ENCODE measurements at places on chromosomes 6 and 20. TPM values are rescaled to one million over a fixed set of nuclear protein-coding genes. Genes with fewer than 3 reads are reported as not detected.
A peak's percentile ranks its signal among the peaks of the same experiment; 100 is the strongest.

- DNase-seq = no peak
Measured at GRCh38 chr20:37385176-37385575, 39.2 kb downstream of the SRC start.

DNA sequence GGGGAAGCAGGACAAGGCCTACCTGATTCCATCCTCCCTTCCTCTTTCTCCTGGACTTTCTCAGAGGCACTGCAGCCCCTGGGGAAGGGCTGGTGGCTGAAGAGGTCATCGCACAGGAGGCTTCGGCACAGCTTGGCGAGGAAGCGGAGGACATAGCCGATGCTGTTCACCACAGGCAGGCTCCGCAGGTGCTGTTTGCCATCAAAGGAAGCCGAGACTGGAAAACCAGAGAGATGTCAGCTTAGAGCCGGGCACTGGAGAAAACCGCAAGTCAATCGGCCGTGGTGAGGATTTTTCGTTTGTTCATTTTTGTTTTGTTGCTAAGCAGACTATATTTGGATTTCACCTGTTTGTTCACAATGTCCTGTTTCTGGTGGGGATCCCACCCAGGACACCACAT is 79.2 kb downstream of the SCML4 start:
- DNase-seq = no peak

DNA sequence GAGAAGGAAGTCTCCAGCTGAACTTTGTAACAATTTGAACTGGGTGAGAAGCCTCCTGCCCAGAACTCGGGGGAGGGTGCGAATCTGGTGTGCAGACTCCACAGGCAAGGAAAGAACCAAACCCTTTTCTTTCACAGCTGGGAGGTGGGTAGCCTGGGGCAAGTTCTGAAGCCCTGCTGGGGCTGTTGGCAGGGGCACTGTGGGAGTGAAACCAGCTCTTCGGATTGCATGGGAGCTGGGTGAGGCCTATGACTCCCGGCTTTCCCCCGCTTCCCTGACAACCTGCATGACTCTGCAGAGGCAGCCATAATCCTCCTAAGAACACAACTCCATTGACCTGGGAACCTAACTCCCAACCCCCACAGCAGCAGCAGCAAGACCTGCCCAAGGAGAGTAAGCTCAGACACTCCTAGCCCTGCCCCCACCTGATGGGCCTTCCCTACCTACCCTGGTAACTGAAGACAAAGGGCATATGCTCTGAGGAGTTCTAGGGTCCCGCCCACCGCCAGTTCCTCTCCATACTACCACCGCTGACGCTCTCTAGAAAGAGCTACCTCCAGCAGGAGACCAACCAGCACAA is 37.5 kb downstream of the SOD2 start:
- DNase-seq = no peak

DNA sequence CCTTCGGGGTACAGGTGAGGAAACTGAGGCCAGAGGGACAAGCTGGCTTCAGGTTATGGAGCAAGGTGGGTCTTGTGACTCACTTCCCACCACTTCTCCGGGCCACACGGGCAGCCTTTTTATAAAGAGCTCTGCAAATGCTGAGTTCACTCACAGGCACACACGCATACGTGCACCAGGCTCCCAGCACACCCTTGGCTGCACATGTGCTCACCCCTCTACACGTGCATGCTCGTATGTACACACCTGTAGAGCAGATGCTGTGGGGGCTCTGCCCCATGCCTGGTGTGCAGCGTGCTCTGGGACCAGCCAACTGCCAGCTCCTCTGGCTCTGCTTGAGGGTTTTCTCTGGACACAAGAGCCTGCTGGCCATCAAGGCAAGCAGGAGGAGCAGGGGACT is 29.1 kb downstream of the VSTM2L start:
- no peak for DNase-seq

EFHC1 gene
- polyA plus RNA-seq = 17.0 TPM

DNA sequence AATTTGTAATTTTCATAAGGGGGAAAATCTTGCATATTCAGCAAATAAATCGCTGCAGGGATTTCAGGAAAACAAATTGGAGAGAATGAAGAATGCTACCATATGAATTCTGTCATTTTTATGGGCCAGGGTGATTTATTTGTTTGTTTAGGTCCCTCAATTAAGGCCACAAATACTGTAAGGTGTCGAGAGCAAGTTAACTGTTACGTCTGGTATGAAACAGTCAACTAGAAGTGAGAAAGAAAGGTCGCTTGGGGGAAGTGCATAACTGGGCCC is 166.9 kb upstream of the TSHZ2 start:
- no peak for DNase-seq

DNA sequence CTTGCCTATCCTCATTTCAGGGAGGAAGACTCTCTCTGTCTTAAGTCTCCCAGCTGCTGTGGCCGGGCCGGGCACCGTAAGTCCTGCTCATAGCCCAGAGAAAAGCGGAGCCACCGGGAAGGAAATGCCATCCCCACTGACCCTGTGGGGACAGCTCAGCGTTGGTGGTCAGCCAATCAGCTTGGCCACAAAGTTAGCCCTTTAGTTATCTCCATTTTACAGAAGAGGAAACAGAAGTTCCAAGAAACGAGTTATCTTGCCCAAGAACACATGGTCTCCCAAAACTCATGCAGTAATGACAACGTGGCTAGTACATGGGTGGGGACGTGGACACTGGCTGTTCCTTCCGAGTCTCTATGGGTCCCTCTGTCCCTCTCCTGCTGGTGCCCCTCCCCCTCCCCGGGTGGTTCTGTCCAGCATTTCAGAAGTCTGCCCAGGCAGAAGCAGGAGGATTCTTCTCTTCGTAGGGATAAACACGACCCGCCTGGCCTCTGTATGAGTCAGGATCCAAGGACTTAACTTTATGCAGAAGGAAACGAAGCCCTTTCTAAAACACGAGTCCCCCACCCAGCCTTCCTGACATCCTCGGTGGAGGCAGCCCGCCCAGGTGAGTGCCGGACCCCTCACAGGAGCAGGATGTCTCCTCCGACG is 273.8 kb downstream of the CDH4 start:
- DNase-seq = no peak

DNA sequence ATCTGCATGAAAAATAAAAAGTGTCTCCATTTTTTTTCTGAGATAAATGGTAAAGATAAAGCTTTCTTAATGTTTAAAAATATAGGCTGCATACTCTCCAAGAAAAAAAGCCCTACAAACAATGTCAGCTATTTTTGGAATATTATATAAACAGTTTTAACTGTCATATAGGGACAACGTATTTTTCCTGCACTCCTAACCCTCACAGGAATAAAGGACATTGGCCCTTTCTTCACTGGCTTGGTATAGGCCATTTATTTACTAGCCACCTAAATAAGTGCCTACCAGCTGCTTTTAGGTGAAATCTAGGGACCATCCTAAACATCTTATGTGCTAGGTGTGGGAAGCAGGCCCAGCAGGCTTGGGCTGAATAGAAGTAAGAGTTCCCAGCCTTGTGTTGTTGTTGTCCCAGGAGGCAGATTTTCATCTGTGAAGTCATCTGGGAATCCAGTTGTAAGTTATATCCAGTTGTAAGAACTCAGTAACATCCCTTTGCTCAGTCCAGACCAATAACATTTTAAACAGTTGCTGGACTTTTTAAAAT is 21.3 kb downstream of the FOXO3 start:
- no peak for DNase-seq

DNA sequence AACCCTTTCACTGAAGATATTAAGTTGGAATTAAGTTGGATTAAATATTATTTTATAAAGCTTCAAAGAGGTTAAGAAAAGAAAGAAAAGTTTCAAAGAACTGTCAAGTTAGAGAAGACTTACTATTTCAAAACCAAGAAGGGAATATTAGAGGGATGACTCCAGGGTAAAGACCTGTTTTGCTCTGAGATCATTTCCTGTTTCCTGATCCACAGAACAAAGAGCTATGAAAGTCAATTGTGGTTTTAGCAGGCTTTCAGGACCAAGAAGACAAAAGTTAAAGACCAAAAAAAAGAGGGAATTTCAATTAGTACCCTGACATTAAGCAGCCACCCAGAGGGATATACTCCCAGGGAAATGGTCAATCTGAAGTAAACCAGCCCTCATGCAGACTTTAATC is 19.4 kb downstream of the ESF1 start:
- DNase-seq = no peak

GRCh38 chr6:138115201-138115600 is 8.0 kb upstream of the PERP start:
- no peak for DNase-seq

DNA sequence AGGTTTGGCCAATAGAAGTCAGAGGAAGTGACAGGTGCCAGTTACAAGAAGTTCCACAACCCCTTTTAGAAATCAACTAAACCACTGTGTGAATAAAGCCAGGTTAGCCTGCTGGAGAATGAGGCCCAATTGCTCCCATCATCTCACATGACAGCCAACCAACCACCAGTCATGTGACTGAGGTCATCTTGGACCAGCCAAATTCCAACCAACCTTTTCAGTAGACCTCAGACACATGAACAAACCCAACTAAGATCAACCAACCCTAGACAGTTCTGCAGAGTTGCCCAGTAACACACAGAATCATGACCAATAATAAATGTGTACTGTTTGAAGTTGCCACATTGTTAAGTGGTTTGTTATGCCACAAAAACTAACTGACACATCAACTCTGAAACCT is 44.6 kb upstream of the GGTLC1 start:
- DNase-seq = no peak

- DNase-seq = no peak
Measured at GRCh38 chr6:97189767-97190166, 93.2 kb downstream of the MMS22L start.

OR2H1 gene
- polyA plus RNA-seq = not detected

DNA sequence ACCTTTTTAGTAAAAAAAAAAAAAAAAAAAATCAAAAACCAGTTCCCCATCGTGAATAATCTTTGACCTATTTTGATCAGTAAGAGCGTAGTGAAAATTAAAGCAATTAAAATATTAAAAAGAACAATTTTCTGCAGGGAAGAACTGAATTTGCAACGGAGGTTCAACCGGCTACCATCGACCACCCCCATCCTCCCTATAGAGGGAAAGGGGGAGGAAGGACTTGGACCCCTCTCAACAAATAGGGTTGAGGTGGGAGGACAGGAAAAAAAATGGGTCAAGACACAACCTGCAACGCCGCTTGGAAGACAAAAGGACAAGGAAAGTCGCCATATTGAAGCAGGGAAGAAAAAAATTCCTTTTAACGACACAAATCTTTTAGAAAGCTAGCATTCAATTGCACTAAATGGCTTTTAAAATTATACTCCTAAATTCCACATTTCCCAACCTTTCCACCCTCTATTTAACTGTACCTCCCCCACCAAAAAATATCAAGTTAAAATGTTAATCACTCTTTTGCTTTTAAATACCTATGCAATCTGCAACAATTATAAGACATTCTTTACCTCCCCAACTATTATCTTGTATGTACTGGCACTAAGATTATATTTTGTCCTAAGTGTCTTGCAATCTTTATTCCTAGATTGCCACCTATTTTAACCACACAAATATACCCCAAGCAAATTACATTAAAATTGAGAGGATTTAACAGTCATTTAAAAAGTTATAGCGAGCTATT is 1.7 kb downstream of the PPP1R10 start:
- peak; percentile 81 for DNase-seq

DNA sequence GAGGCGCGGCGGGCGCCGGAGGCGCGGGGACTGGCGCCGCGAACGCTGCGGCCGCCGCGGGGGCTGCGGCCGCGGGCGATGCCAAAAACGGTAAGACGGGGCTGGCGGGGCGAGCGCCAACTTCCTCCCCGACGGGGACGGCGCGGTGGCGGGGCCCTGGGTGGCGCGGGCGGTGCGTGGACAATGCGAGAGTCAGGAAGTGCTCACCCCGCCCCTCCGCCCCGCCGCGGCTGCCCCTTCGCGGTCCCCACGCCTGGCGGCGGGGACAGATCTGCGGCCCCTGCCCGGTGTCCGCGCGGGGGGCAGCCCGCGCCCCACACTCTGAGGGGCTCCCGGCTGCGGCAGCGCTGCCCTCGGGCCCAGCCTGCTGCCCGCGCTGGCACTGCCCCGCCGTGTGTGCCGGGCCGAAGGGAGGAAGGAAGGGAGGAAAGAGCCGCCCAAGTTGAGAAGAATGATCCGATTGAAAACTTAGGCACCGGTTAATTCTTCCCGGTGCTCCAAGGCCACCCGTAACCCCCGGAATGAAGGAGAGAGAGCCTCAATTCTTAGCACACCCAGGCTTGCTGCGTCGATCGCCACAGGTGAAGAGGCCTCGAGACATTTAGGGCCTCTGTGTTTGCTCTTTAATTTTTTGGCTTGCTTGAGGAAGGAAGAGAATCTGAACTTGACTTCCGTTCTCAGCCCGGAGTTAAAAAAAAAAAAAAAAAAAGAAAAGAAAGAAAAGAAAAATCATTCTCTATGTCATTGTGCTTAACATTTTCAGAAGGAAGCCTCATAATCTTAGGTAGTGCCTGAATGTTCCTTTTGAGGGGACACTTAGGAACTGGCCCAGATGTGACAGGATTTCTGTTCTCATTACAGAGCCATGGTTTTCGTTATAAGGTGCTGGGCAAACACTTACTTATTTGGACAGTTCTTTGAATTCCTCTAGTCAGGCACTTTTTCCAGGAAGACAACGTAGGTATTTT is 982 bp downstream of the HECA start:
- DNase-seq = no peak

GRCh38 chr6:127813699-127814027 is 87.2 kb downstream of the THEMIS start:
- DNase-seq = no peak

GRCh38 chr20:32031007-32031958 is 20.8 kb upstream of the HCK start:
- DNase-seq = peak; percentile 28

DNA sequence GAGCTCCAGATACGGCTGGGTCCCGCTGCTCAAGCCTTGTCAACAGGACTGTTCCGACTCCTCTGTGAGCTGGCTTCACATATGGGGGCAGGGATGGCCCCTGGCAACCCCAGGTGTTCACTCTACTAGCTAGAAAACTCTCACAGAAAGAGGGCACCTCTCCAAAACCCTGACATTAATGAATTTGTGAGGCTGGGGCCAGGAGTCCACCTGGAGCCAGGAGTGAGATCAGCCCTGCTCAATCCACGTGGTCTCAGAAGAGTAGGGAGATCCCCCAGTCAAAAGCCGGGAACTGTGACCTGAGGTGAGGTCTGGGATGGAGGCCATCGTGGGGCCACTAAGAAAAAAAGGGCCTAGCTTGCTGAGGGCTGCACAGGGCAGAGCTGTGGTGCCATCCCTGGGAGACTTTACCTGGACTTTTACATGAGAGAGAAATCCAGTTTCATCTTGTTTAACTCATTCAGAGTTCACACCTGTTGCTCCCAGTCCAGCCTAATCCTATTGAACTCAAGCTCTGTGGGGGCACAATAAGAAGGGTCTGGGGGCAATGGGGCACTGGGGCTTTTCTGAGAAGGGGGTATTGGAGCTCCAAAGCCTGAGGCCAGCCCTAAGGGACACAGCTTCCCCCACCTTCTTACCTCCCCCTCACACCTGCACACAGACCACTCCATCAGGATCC is 144.3 kb upstream of the MLN start:
- no peak for DNase-seq

DNA sequence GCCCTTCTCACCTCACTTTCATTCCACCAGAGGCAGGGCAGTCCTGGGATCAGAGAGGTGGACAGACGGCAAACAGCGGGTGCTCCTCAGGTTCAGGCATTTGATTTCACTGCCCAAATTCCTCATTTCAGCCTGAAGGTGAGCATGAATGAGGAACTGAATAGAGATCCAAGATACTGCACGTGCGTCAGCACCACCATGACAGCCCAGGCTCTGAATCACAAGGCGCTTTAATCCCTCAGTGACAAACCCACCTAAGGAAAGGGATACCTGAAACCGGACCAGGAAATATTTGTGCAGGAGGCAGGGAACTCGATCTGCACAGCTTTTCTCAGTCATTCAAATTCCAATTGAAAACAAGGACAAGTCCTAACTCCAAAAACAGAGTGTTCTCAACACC is 174.8 kb upstream of the HEY2 start:
- DNase-seq = no peak
